ENCODE measurements at places on chromosomes 3 and 15.

DNA sequence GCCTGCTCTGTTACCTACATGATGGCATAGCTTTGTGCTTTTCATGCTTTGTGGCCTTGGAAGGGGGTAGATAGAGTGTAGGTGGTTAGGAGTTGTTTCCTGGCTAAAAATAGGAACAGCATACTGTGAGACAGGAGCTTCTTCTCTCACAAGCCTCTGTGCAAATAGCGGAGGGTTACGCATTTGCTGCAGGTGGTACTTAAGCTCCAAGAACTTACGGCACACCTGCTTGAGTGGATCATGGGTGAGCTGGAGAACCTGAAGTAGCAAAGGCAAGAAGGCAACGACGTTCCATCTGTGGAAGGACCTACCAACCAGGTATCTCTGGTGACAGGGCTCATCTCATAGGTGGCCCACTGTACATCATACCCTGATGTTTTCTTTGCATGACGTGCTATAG, 66.0 kb downstream of the ST6GAL1 start:
- DNase-seq, result no peak

DNA sequence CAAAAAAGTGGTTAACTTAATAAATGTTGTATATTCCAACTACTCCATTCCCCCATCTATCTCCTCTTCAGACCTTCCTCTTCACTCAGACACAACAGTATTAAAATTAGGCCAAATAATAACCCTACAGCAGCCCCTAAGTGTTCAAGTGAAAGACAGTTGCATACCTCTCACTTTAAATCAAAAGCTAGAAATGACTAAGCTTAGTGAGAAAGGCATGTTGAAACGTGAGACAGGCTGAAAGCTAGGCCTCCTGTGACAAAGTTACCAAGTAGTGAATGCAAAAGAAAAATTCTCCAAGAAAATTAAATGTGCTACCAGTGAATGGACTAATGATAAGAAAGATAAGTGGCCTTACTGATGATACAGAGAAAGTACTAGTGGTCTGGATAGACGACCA, 71.7 kb downstream of the ANKRD28 start:
- no peak for DNase-seq

DNA sequence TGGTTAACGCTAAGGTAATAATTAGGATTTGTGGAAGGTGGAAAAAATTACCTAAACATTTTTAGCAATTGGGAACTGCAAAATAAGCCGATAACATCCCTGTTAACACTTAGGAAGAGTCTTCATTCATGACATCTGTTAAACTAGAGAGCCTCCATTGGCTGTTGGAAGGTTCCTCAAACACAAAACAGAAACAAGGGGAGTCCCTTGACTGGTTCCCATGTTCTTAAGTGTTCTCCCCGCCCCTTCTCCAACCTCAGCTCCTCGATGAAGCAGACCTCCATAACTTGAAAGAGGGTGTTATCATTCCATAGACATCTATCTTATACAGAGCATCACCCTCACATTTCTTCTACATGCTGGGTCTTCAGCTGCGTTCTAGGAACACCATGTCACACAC, 2.5 kb downstream of the SLC22A13 start:
- DNase-seq, result no peak

GRCh38 chr3:6182476-6182875, 678.4 kb upstream of the GRM7 start:
- DNase-seq, result no peak

- DNase-seq, result no peak
These were observed 143.0 kb downstream of the LPP start for GRCh38 chr3:188296761-188297612.

GRCh38 chr3:195104340-195104739, 166.6 kb downstream of the XXYLT1 start:
- DNase-seq, result no peak

DNA sequence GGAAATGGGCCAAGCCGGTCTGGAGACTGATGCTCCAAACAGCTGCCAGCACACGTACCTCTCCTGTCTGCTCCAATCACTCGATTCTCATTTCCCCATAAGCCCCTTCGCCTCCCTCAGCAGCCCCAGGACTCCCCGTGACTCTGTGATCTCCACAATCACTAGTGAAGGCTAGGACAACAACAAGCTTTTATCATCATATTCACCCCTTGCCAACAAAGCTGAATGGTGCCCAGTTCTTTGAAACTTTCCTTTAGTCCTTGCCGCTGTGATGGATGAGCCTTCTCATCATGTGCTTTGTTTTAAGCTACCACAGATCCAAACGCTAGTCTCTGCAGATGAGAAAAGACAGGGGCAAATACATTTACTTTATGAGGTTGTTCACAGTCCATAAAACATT, 242.0 kb downstream of the SV2B start:
- DNase-seq, result no peak

Data from NCI-H1105 (cell line).